ENCODE measurements at places on chromosomes 3 and 15.

DNA sequence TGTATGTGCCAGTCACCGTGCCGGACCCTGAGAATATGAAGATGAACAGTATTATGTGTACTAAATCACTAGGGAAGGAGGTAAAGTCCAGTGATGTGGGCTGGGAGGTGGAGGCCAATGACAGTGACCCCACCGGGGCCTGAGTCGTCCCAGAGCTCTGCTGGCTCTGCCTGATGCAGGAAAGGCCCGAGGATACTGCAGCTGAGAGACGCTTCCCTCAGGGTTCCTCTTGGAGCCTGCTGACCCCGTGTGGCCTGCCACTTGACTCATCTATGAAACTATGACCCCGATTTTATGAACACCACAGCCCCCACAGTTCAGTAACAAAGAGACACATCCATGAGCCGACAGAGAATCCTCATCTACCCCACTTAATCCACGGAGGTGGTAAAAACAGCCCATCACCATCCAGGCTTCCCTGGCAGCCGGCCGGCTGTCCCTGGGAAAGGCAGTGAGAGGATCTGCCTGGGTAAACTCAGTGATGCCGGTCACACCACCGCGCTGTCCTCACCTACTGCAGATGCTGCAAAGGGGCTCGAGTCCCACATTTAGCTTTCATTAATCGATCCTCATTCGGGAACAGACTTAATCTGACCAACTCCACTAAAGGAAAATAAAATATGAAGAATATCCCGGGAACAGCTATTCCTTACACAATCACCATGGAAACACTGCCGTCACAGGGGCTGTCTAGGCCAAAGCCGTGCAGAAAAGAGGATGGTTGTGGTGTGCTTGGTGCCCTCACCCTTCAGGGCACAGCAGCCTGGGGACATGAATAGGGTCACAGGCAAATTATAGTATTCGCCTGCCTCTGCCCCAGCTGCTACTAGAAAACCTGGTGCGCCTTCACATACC, 82.9 kb downstream of the ARRDC4 start:
- DNase-seq = no peak

DNA sequence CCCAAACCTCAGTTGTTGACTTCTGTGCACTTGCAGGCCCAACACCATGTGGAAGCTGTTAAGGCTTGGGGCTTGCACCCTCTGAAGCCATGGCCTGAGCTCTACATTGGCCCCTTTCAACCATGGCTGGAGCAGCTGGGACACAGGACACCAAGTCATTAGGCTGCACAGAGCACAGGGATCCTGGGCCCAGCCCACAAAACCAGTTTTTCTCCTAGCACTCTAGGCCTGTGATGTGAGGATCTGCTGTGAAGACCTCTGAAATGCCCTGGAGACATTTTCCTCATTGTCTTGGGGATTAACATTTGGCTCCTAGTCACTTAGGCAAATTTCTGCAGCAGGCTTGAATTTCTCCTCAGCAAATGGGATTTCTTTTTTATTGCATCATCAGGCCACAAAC, 1255.7 kb downstream of the ZPLD1 start:
- DNase-seq = no peak

DNA sequence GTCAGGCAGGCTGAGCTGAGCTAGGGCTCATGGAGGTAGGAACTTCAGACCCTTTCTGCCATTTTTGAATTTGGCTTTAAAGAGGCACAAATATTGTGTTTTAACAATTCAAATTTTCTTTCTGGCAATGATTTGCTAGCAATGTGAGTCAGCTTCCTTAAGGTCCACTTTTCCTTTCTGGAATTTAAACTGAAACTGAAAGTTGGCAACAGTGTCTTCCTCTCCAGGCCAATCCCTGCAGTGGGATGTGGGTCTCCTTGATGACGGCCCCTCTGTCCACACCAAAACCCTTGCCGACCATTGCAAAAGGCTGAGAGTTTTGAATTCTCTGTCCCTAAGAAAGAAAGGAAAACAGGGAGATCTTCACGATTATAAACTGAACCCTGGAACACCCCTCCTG, 27.1 kb downstream of the RPSA start:
- no peak for DNase-seq

- no peak for DNase-seq
Observed at GRCh38 chr3:12741209-12741608, 17.9 kb downstream of the TMEM40 start.

DNA sequence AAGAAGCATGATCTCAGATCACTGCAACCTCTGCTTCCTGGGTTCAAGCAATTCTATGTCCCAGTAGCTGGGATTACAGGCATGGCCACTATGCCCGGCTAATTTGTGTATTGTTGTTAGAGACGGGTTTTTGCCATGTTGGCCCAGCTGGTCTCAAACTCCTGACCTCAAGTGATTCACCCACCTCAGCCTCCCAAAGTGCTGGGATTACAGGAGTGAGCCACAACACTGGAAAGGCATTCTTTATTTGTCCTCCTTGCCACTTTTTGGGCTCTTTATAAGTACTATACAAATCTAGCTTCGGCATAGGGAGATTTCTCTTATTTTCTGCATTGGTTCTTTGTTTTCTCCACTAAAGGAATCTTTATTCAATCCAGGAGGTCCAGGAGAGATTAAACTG, 18.6 kb downstream of the CMTM8 start:
- no peak for DNase-seq

- DNase-seq = no peak
Observed at GRCh38 chr15:66364944-66365528, 8.6 kb upstream of the TIPIN start.

DNA sequence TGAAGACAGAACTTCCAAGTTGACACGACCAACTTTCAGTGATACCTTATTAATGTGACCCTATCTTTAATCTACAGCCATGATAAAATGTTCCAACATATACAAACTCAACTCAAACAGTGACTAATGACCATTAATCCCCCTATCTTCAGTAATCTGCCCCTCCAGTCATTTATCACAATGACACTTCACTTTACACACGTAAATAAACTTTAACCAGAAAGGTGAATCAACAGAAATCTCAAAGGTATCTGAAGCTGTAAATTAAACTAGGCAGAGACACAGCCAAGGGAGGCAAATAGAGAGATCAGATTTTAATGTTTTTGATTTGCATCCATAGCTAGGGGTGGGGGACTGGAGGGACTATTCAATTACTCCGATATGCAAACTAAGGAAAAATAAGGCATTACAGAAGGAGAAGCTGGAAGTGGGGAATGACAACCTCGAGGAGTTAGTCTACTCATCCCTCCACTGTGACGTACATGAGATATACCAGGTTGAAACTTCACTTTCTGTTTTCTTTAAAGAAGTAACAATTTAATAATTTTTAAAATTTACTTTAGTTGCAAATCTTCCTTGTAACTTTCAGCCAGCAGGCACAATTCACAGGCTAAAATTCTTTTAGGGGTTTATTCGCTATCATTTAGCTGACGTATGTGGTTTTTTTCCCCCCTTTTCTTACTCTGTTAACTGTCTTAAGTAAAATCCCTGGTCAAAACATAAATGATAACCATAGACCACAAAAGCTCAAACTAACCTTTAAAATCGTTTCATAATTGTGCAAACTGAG, 751.0 kb downstream of the ROBO1 start:
- DNase-seq = no peak

DNA sequence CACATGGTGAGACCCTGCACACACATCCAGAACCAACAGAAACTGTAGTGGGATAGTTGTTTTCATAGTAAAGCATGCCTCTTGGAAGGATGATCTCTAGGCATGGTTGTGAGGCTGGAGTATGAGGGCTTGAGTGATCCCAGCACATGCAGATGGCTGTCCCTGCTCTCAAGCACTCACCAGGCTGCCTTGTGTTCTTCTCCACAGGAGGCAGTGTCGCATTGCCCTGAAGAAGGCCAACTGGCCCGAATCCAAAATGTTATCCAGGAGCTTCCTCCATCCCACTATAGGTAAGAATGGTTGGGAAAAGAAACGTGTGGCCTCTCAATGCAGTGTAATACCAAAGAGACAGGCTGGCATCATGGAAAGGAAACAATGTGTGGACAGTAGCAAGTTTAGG, 82.7 kb downstream of the TMEM39A start:
- peak; percentile 9 for DNase-seq

GRCh38 chr15:51104512-51104911, 9.8 kb upstream of the TNFAIP8L3 start:
- DNase-seq = no peak

DNA sequence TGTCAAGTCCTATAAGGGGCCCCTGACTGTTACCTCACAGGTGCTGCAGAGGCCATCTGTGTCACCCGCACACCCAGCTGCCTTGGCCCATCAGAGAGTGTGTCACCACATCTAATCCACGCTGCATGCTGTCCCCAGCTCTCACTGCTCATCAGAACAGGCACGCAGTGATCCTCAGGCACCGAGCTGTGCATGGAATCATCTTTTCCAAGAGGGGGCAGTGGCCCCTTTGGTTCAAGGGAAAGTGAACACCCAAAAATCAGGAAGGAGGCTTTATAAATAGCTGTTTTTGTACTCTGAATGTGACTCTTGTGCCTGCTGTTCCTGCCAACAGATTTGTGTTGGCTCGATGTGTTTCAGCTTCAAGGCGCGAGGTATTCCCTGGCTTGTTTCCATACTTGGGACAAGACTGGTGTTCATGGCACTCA, 110.3 kb upstream of the ETV5 start:
- DNase-seq = no peak

GRCh38 chr3:182261041-182261440, 532.3 kb upstream of the ATP11B start:
- no peak for DNase-seq

- DNase-seq = peak; percentile 2
Observed at GRCh38 chr3:385151-385550, 188.6 kb downstream of the CHL1 start.

DNA sequence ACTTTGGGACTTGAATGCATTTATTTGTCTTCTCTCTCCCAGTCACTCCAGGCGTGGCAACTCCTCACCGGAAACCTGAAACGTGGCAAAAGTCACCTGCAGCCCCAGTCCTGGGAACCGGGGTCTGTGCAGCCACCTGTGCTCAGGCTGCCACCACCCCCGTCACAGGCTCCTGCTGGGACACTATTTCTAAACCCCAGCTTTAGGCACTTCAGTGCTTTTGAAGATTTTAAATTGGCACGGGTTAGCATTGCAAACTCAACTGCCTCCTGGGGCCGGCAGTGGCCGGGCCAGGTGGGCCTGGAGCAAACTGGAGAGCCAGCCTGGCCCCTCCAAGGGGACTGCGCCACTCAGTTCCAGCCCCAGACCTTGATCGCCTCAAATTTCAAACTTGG, 146.7 kb upstream of the IQSEC1 start:
- DNase-seq = no peak

DNA sequence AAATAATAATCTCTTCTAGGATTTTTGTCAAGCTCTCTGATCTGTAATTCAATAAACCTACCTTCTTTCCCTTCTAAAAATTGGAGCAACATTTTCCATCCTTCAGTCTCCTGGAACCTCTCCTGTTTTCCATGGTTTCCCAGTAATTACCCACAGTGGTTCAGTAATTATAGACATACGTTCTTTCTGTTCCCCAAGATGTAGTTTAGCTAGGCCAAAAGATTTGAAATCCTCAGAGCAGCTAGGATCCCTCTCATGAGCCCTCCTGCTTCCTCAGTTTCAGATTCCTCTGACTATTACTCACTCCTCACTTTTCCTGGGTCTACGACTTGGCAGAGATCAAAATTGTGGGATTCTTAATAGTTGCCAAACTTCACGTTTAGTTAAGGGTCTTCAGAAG, 76.9 kb upstream of the IGSF10 start:
- no peak for DNase-seq

- DNase-seq = no peak
Observed at GRCh38 chr3:330494-331115, 134.0 kb downstream of the CHL1 start.

DNA sequence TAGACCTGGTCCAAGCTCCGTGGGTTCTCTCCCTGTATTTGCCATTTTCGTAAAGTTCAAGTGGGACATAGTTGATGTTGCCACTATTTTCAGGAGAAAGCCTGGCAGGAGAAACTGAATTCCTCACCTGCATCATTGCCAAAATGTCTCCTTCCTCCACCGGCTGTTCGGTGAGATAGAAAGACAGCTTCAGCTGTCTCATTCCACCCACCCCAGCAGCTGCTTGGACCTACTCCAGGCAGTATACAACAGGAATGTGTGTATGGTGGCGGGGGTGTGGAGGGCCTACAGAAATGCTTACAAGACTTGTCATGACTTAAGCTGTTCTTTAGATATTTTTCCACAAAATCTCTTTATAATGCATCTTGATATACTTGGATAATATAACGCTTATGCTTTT, 132.7 kb upstream of the RAP2B start:
- no peak for DNase-seq

GRCh38 chr3:46470831-46471230, 6.1 kb upstream of the LTF start:
- no peak for DNase-seq

GRCh38 chr3:198097048-198097447, 137.0 kb downstream of the LMLN start:
- DNase-seq = no peak

- DNase-seq = no peak
Observed at GRCh38 chr3:138199851-138200250, 12.8 kb downstream of the ARMC8 start.

DNA sequence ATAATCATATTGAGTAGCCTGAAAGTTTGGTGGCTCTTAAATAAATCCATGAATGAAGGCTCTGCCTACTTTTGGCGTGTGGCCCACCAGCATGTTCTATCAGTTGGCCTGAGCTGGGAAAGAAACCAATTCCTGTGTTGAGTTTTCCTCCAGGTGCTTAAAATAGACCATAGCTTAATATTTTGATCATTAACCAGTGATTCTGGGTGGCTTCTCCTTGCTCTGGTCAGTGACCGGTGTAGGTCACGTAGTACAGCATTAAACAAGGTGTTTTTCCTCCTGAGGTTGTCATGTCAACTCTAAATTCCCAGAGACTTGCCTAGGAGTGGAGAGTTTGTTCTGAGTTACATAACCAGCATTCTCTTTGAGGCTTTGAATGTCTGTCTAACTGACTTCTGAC, 1.3 kb downstream of the HHLA2 start:
- DNase-seq = no peak

- peak; percentile 66 for DNase-seq
Observed at GRCh38 chr3:63450023-63450422, 171.9 kb downstream of the SYNPR start.

- DNase-seq = no peak
Observed at GRCh38 chr15:40330368-40330836, 6.9 kb downstream of the INAFM2 start.

GRCh38 chr3:73510784-73511183, 114.0 kb downstream of the PDZRN3 start:
- no peak for DNase-seq

DNA sequence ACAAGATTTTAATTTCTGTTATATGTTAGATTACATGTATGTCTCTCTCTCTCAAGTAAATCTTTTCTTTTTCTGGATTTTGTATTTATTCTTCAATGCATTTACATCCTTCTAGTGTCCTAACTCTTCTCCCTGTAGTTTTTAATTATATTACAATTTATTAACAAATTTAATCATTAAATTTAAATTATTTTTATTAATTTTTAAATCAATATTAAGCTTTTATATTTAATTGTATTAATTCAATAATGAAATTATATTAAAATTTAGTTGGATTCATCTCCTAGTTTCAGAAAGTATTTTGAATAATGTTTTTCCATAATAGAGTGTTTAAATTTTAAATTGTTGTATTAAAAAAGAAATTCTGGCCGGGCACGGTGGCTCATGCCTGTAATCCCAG, 29.8 kb downstream of the MLF1 start:
- no peak for DNase-seq
